Esophagus muscularis mucosa (tissue), 4 donors: ENCODE measurements at places on chromosomes 11 and 22. TPM values are rescaled to one million over a fixed set of nuclear protein-coding genes. Genes with fewer than 3 reads are reported as not detected.

- no peaks in the 10 kb centered on the region for H3K27me3 ChIP-seq
- H3K27ac ChIP-seq, result peak overlapping the region; percentile 66
- no peak overlapping the region for H3K4me3 ChIP-seq
- H3K36me3 ChIP-seq, result no peaks in the 10 kb centered on the region
- H3K4me1 ChIP-seq, result peaks cover 25% of the 10 kb centered on the region
Observed at GRCh38 chr22:27726686-27727449, 74.7 kb downstream of the MN1 start.

DNA sequence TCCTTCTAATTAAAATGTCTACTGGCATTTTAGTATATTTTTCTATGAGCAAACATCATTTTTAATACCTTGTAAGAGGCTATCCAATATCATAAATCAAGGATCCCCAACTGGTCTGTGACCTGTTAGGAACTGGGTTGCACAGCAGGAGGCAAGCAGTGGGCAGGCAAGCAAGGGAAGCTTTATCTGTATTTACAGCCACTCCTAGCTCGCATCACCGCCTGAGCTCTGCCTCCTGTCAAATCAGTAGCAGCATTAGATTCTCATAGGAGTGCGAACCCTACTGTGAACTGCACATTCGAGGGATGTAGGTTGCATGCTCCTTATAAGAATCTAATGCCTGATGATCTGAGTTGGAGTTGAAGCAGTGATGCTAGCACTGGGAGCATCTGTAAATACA is 70.2 kb upstream of the CREB3L1 start:
- H3K4me3 ChIP-seq, result no peak overlapping the region
- no peaks in the 10 kb centered on the region for H3K4me1 ChIP-seq
- no peaks in the 10 kb centered on the region for H3K36me3 ChIP-seq
- H3K27ac ChIP-seq, result no peak overlapping the region
- DNase-seq, result no peak

DNA sequence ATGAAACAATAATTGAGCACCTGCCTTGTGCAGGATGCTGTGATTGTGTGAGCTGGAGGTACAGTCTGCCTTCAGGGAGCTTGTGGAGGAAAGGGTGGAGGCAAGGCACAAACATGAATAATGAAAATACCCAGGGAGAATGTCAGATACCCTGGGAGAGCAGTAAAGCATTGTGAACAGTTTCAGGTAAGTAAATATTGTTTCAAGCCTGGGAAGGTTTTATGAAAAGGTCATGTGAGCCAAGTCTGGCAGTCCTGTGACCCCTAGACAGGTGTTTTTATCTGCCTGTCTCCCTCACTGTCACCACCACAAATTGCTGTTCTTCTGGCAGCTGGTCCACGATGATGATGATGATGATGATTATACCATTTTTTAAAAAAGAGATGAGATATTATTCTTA is 32.0 kb downstream of the SPECC1L start:
- H3K27me3 ChIP-seq, result no peaks in the 10 kb centered on the region
- H3K36me3 ChIP-seq, result no peaks in the 10 kb centered on the region
- DNase-seq, result no peak
- peak overlapping the region; percentile 81 for H3K27ac ChIP-seq
- no peak overlapping the region for H3K4me3 ChIP-seq
- peaks cover 45% of the 10 kb centered on the region for H3K4me1 ChIP-seq

DNA sequence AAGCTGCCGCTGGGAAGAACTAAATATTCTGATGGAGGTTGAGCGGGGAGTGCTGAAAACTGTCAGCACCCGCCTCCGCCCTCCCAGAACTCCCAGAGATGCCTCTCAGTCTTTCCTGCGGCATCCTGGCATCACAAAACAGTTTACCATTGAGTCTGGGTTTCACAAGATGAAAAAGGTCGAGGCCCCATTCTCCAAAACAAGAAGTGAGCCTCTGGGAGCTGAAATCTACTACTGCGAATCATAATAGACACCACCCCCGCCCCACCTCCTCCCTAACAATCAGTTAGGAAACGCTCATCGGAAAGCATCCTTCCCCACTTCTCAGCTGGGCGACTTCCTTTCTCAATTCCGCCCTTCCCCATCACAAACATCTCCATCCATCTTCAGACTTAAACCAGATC is 1.0 kb downstream of the SUN2 start:
- H3K36me3 ChIP-seq, result peaks cover 34% of the 10 kb centered on the region
- peaks cover 64% of the 10 kb centered on the region for H3K4me1 ChIP-seq
- DNase-seq, result no peak
- H3K27ac ChIP-seq, result peak overlapping the region; percentile 99
- H3K27me3 ChIP-seq, result no peaks in the 10 kb centered on the region

- no peaks in the 10 kb centered on the region for H3K4me1 ChIP-seq
- H3K27me3 ChIP-seq, result no peaks in the 10 kb centered on the region
- H3K4me3 ChIP-seq, result no peak overlapping the region
- peak; percentile 2 for DNase-seq
- peaks cover 42% of the 10 kb centered on the region for H3K36me3 ChIP-seq
Observed at GRCh38 chr11:112097734-112098528, 11.3 kb downstream of the SDHD start.

DNA sequence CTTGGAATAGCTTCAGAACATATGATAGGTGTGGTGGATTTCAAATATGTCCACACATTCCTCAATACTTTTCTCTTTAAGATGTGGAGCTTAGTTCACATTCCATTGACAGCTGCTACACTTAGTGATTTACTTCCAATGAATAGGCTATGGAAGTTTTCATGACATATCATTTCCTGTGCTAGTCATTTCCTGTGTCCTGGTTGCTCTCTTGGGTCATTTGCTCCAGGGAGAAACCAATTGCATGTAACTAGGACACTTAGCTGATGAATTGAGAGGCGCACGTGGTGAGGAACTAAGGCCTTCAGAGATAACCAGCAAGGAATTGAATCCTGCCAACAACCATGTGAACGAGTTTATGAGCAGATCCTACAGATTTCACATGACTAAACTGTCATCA is 120.9 kb downstream of the SLC17A6 start:
- no peaks in the 10 kb centered on the region for H3K27me3 ChIP-seq
- no peak overlapping the region for H3K27ac ChIP-seq
- no peak for DNase-seq
- no peaks in the 10 kb centered on the region for H3K36me3 ChIP-seq

Gene DNAJB7
- not detected for total RNA-seq

- H3K4me1 ChIP-seq, result peaks cover 38% of the 10 kb centered on the region
- no peak overlapping the region for H3K27ac ChIP-seq
- no peak for DNase-seq
- H3K36me3 ChIP-seq, result no peaks in the 10 kb centered on the region
- H3K4me3 ChIP-seq, result no peak overlapping the region
Observed at GRCh38 chr22:41364955-41365354, 16.8 kb upstream of the TEF start.

DNA sequence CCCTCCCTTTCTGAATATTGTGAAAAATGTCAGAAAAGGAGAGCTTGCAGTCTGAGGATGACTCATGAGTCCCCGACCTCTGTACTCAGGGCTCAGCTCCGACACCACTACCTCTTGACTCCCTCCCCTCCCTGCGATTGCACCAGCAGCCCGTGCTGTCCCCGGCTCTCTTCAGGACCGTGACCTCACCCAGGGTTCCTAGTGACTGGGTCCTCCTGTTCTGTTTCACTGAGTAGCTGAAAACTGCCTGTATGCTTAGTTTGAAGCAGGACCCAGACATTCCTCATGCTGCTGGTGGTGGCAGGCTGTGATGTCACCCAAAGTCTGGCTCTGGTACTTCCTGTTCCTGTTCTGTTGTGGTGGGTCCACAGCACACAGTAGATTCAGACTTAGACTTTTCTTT is 11.7 kb downstream of the PHRF1 start:
- H3K27ac ChIP-seq, result no peak overlapping the region
- no peak for DNase-seq
- no peaks in the 10 kb centered on the region for H3K27me3 ChIP-seq
- peaks cover 87% of the 10 kb centered on the region for H3K36me3 ChIP-seq
- no peaks in the 10 kb centered on the region for H3K4me1 ChIP-seq

Gene FOLH1
- 2.0 TPM for total RNA-seq

- H3K4me1 ChIP-seq, result no peaks in the 10 kb centered on the region
Observed at GRCh38 chr22:45562537-45563361, 60.1 kb downstream of the FBLN1 start.

- no peaks in the 10 kb centered on the region for H3K27me3 ChIP-seq
- peaks cover 6% of the 10 kb centered on the region for H3K4me1 ChIP-seq
- H3K27ac ChIP-seq, result no peak overlapping the region
- H3K36me3 ChIP-seq, result no peaks in the 10 kb centered on the region
Observed at GRCh38 chr11:27413218-27413617, 50.2 kb upstream of the CCDC34 start.

DNA sequence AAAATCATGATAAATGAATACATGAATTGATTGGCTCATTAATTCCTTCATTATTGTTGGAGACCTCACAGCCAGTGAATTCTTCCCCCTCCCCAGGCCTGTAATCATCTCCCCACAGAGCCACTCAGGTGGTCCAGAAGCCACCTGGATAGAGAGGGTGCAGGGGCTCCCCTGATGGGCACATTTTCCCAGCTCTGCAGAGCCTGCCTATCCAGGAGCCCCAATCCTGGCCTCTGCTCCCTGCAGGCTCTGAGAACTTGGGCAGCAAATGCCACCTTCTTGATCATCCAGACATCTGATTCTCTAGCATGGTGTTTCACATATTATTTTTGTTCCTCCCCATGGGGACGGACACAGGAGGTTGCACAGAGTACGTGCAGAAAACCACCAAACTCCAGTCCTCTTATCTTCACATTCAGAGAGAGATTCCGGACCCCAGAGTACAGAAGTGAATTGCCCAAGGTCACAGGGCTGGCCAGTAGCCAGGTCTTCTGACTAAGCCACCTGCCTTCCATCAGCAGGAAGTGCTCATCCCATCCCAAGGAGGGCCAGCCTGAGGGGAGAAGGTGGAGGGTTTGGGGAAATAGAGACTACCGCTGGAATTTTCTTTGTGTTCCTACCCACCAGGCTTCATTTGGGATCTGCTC is 348.0 kb downstream of the BUD13 start:
- H3K4me3 ChIP-seq, result no peak overlapping the region
- no peak for DNase-seq
- no peaks in the 10 kb centered on the region for H3K27me3 ChIP-seq
- H3K27ac ChIP-seq, result no peak overlapping the region

DNA sequence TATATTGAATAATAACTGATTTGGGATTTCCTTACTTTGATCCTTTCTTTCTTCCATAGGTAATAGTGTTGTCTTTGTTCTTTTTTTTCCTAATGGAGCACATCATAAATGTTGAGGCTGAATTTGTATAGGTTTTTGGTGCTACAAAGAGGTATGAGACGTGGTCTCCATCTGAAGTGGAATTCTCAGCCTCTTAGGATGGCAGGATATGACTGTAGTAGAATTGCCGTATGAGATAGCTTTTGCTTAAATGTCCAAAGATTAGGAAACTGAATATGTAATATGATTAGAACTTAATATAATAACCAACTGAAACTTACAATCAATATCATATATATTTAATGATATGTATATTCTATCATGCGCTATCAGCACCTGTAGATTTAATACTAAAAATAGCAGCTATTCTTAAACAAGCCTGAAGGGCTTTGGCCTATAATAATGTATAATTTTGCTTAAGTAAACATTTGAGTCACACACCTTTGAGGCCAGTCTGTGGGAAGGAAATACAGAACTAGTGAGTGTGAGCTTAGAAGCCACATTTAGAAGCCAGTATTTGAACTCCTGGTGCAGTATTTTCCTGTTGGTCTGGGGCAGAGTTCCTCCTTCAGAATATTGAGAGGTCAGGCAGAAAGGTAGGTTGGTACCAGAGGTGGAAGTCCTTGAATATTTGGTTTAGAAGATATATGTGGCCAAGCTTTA is 62.6 kb downstream of the SWAP70 start:
- peaks cover 5% of the 10 kb centered on the region for H3K4me1 ChIP-seq
- peaks cover 8% of the 10 kb centered on the region for H3K36me3 ChIP-seq
- H3K27me3 ChIP-seq, result no peaks in the 10 kb centered on the region
- no peak for DNase-seq
- H3K27ac ChIP-seq, result peak overlapping the region; percentile 2

Gene KCNK4
- total RNA-seq, result not detected

DNA sequence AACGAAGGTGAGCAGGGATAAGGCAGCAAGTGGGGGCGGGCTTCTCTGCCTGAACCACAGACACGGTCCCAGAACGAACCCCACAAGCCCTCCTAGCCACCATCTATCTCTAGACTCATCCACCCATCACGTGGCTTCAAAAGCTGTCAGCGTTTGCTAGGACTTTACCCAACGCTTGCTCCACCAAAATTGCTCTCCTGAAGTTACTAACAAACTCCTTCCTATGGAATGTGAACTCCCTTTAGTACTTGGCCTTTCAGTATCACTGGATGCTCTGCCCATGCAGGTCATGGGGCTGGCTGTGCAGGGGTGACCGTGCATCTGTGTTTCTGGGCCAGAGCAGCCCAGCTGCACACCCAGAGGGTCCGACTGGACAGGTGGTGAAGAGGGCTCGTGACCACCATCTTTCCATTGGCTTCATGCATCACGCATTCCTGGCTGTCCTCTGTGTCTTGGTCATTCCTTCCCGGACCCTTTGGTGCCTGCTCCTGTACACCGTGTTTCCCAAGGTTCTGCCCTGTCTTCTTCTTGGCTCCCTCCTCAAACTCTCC is 85.1 kb downstream of the MYO7A start:
- H3K4me3 ChIP-seq, result no peak overlapping the region
- H3K4me1 ChIP-seq, result no peaks in the 10 kb centered on the region
- no peaks in the 10 kb centered on the region for H3K27me3 ChIP-seq
- DNase-seq, result no peak

- no peak overlapping the region for H3K4me3 ChIP-seq
- peak; percentile 97 for DNase-seq
- no peaks in the 10 kb centered on the region for H3K36me3 ChIP-seq
- H3K27me3 ChIP-seq, result no peaks in the 10 kb centered on the region
- peak overlapping the region; percentile 76 for H3K27ac ChIP-seq
- peaks cover 29% of the 10 kb centered on the region for H3K4me1 ChIP-seq
Observed at GRCh38 chr11:96001037-96001436, 77.1 kb upstream of the MTMR2 start.

GRCh38 chr22:17855572-17856290 is 81.5 kb upstream of the BID start:
- H3K36me3 ChIP-seq, result peaks cover 12% of the 10 kb centered on the region
- peak overlapping the region; percentile 48 for H3K27ac ChIP-seq
- H3K4me1 ChIP-seq, result peaks cover 81% of the 10 kb centered on the region
- H3K4me3 ChIP-seq, result no peak overlapping the region
- no peak for DNase-seq
- no peaks in the 10 kb centered on the region for H3K27me3 ChIP-seq

DNA sequence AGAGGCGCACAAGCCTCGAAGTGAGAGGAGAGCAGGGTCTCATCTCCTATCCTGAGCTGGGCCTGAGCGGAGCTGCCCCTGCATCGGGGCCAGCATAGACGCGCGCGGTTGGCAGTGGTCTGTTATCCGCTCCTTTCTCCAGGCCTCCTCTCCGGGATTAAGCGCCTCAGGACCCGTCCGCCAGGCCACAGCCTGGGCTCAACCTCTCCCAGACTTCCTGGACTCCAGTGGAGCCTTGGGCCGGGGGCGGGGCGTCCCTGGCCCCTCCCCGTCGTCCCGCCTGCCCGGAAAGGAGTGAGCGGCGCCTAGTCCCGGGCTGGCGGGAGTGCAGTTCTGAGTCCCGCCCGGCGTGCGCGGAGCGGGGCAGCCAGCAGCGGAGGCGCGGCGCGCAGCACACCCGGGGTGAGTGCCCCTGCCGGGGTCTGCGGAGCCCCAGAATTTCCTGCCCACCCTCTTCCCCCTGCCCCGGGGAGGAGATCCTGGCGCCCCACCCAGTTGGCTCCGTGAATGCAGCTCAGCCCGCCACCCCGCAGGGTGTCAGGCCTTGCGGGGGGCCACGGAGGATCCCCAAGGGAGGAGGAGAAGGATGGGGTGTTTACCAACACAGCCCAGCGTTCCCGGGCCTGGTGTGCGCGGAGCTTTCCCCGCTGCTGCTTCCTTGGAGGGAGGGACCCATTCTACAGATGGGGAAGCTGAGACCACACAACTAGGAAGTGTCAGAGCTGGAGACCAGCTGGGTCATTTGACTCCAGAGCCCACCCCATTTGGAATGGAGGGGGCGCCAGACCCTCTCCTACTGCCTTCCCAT is at the start of gene TCIRG1:
TCIRG1 (plus strand) TSS at position 308 of the 808 bp plus-strand sequence. CDS start 2,247 bp downstream, outside the sequence.
- DNase-seq, result peak; percentile 96
- H3K4me1 ChIP-seq, result peaks cover 42% of the 10 kb centered on the region
- peaks cover 50% of the 10 kb centered on the region for H3K36me3 ChIP-seq
- H3K27ac ChIP-seq, result peak within 1 kb of the TSS; percentile 87
- H3K27me3 ChIP-seq, result no peaks in the 10 kb centered on the region
